Daoy (cell line): ENCODE measurements at places on chromosomes 13 and 19.
A peak's percentile ranks its signal among the peaks of the same experiment; 100 is the strongest.

GRCh38 chr19:40191836-40192646 lies 815 bp downstream of the MAP3K10 start:
- DNase-seq = peak; percentile 51

DNA sequence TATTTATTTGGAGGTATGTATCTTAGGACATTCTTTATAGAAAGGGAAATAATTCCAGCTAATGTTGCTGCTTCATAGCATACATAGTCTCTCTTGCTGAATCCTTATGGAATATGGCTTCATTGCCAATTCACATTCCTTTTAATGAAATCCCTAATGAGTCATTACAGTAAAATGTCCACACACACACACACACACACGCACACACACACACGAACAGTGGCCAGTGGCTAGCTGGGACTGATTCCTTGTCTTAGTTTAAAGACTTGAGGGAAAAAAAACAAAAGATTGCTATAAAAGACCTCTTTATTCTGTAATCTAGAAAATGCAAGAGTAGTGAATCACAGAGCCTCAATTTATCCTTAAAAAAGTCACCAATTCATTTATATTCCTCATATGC lies 301.6 kb downstream of the SLITRK6 start:
- peak; percentile 66 for DNase-seq

DNA sequence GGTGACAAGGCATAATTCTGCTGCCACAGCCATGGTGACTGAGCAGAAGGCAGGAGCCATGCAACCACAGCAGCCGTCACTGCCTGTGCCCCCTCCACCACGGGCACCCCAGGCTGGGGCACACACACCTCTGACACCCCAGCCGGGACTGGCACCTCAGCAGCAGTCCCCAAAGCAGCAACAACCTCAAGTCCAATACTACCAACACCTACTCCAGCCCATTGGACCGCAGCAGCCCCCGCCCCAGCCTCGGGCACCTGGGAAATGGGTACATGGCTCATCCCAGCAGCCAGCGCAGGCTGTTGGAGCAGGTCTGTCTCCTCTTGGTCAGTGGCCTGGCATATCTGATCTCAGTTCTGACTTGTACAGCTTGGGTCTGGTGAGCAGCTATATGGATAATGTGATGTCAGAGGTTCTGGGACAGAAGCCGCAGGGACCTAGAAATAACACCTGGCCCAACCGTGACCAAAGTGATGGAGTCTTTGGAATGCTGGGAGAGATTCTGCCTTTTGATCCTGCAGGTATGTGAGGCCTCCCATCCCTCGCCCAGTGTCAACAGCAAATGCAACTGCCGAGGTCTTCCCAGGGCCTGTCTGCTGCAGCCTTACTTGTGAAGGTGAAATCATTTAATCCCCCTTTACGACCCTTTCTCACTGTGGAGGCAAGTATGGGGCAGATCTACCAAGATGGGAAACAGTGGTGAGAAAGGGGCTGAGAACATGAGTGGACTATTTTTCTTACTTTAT lies 22.9 kb upstream of the GPI start:
- no peak for DNase-seq

GRCh38 chr13:81568824-81569223 lies 1227.9 kb upstream of the SPRY2 start:
- DNase-seq = no peak

DNA sequence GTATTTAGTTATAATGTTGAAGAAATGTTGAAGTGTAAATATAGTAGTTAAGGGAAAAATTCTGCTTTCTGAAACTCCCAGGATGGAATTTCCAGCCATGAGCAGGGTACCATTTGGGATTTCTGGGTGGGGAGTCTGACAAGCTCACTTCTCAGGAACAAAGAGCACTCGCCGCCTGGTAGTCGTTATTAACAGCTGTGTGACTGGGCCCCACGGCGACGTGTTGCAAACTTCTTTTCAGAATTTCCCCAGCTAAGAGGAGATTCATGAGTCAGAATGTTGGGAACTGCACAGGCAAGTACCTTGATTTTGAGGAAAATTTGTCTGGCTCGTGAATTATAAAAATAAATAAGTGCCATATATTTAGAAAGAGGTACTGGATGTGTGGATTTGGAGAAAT lies 103.7 kb downstream of the LACC1 start:
- no peak for DNase-seq

GRCh38 chr13:39148513-39148961 lies 110.3 kb downstream of the NHLRC3 start:
- peak; percentile 73 for DNase-seq

DNA sequence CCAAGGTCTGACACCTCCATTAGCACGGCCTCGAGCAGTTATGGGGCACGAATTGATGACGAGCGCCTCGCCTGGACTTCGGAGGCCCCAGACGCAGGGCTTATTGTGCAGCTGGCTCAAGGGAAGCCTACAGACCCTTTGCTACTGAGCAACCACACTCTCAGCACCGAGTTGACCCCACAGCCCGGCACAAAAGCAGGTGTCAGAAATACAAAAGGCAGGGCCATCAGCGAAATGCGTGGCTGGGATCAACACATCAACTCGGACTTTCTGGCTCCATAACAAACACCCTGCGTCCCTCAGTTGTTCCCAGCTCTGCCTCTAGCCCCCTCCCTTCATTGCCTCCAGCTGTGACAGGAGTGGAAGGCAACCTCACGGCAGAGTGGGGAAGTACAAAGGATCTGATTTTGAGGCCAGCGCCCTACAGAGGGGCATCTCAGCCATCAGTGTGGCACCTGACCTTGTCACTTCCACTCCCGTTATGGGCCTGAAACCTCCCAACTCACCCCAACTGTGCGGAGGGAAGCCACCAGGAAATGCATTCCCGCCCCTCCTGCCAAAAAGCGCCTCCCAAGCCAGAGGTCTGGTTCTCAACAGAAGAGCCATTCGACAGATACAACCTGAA lies 18.0 kb downstream of the PEPD start:
- no peak for DNase-seq

DNA sequence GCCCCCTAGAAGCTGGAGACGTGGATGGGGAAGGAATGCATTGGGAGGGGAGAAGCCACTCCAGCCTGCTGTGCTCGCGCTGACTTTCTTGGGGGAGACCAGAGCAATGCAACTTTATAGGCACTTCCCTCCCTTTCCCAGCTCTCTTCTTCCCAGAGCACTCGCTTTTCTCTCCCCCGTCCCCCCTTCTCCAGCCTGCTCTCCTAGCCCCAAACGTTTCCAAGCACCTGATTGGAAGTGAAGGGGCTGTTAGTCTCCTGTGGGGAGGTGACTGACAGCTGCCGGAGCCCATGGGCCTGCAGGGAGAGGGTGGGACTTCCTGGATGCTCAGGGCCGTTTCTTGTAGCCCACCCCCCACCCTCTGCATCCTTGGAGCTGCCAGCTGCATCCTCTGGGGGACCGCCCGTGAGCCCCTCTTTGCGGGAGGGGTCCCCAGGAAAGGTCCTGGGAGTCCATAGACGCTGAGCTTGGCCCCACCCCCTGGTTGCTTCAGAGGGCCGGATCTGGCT lies 2.5 kb downstream of the HDGFL2 start:
- peak; percentile 59 for DNase-seq

DNA sequence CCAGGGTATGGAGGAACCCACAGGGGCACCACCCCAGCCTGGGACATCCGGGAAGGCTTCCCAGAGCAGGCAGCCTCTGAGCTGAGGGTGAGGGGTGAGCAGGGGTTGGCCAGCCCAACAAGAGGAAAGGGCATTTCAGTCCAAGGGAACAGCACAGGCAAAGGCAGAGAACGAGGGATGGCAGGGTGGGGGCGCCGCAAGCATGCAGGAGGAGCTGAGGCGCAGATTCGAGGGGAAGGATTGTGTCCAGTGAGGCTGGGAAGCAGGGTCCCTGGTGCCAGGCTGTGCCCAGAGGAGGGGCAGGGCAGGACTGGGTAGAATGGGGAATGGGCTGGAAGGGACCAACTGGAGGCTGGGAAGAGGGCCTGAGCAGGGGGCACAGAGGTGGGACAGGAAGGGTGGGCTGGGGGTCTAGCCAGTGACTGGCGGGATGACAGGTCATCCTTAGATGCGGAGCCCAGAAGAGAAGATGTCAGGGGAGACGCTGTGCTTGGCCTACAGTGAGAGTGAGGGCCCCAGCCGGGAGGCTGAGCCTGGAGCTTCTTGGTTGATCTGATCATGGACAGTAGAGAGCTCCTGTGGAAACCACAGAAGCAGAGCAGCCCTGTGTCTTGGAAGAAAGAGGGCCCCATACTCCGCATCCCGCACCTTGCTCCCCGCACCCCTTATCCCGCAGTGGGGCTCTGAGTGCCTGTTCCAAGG lies 13.6 kb downstream of the EMP3 start:
- DNase-seq = no peak

DNA sequence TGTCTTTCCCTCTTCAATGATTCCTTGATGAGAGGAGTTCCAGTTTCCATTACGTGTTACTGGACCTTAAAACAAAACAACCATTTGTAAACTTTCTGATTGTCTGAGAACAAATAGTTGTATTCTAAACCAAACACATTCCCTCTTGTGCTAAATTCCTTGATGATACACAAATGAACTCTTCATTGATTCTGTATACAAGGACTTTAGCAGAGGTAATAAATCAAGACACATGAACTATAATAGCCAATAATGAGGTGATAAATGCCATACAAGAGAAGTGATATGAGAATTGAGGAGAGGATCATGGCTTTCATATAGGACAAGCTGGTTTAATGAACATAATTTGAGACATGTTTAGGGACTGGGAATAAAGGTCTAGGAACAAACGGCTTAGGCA lies 13.5 kb upstream of the GPC5 start:
- DNase-seq = no peak

DNA sequence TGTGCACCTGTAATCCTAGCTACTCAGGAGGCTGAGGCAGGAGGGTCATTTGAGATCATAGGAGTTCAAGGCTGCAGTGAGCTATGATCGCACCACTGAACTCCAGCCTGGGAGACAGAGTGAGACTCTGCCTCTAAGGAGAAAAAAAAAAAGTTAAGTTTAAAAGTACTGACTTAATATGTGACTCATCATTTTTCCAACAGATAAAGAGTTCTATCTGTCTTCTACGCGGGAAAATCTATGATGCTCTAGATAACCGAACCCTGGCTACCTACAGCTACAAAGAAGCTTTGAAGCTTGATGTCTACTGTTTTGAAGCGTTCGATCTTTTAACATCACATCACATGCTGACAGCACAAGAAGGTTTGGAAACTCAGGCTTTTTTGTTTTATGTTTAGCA lies 7.2 kb downstream of the CDC16 start:
- no peak for DNase-seq

DNA sequence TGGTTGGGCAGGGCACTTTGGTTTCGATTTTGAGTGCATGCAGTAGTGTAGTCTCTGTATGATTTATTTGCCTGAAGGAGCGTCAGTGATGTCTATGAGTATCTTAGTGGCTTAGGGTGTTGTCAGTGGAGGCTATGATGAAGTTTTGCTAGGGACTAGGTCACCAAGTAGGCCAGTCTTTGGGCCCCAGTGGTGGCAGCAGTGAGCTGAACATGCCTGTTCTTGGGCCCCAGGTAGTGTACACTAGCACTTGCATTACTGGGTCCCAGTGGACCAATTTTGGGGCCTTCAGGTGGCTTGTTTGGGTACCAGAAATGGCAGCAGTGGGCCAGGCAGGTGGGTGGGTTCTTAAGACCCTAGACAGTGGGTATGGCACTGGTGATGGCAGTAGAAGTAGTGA lies 598.7 kb upstream of the SPRY2 start:
- no peak for DNase-seq

GRCh38 chr13:74575729-74576125 lies 441.5 kb upstream of the KLF12 start:
- peak; percentile 4 for DNase-seq

DNA sequence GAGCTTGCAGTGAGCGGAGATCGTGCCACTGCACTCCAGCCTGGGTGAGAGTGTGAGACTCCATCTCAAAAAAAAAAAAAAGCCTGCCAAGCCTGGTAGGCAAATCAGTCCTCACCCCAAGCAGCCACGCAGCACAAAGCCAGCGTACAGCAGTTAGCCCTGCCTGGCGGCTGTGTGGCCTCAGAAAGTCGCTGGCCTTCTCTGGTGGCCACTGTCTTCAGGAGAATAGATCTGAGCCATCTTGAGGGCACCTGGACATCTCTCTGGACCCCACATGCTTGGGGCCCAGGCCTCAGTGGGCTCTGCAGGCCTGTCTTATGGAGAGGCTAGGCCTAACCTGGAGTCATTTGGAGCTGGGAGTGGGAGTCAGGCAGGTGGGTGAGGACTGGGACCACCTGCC lies 23.0 kb downstream of the PIAS4 start:
- DNase-seq = no peak

- DNase-seq = no peak
Observed at GRCh38 chr19:21604351-21604926, 99.0 kb downstream of the ZNF429 start.
